ENCODE measurements at places on chromosomes 3 and 15.
A peak's percentile ranks its signal among the peaks of the same experiment; 100 is the strongest.

GRCh38 chr3:56042326-56042951, 425.8 kb downstream of the ERC2 start:
- DNase-seq = no peak

GRCh38 chr15:90221246-90221900, 12.4 kb downstream of the CIB1 start:
- peak; percentile 58 for DNase-seq

DNA sequence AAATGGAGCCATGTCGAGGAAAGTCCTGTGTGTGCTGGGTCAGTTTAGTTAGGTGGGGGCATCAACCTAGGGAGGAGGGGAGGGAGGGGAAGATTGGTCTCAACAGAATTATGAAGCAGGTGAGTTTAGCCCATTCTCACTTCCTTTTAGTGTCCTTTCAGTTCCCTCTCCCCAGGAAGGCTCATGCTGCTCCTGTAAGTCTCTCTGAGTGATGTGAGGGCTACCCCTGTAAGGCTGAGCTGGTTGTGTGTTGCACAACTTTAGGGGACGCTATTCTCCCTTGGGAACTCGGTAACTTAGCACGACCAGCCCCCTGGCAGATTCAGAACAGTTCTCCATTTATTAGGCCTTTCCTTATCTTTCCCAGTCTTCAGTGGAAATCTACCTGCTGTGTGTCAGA, 21.2 kb downstream of the IL5RA start:
- peak; percentile 36 for DNase-seq

GRCh38 chr3:155745795-155746550, 1.1 kb upstream of the PLCH1 start:
- DNase-seq = no peak

DNA sequence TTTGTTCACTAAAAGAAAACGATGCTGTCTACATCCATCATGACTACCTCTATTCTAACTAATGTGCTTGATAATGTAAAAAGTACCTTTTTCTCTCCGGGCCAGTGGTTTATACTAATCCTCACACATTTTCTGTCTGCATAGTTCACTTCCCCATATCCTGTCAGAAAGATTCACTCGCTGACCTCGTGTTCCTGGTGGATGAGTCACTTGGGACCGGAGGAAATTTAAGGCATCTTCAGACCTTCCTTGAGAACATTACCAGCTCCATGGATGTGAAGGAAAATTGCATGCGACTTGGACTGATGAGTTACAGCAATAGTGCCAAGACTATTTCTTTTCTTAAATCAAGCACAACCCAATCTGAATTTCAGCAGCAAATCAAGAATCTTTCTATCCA, 33.8 kb downstream of the COL6A5 start:
- no peak for DNase-seq

GRCh38 chr15:40274350-40275274, 8.3 kb downstream of the ANKRD63 start:
- peak; percentile 80 for DNase-seq

- DNase-seq = no peak
These were observed 42.4 kb upstream of the DAZL start for GRCh38 chr3:16647668-16648067.

DNA sequence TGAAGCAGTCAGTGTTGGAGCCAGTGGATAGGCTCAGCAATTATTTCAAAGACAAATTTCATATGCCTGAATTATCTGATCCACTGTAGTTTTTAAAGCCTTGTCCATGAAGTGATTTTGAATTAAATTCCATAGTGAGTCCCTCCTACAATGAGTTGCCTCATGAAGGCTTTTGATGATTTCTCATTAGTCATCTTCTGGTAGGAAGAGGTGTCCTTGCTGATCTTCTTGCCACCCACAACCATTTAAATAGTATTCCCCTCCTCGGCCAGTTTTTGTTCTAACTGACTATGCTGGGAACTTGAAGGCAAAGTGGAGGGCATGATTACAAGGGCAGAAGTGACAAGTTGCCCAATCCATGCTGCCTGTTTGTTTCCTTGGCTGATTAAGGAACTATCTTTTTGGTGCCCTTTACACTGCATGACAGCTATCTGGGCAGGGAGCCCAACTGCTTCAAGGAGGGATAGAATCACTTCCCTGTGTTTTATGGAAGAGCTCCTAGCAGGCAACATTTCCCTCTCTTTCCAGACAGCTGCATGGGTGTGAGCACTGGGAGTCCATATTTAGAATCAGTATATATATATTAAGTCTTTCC, 617.5 kb downstream of the ZPLD1 start:
- DNase-seq = no peak

GRCh38 chr15:71548401-71548807, 261.9 kb upstream of the NR2E3 start:
- DNase-seq = no peak

- no peak for DNase-seq
These were observed 4.5 kb downstream of the SOX14 start for GRCh38 chr3:137768361-137769321.

GRCh38 chr3:171181907-171182690, 155.6 kb upstream of the SLC2A2 start:
- no peak for DNase-seq

- no peak for DNase-seq
These were observed 5.7 kb downstream of the CISH start for GRCh38 chr3:50605901-50606326.

- no peak for DNase-seq
These were observed 42.5 kb downstream of the CAPN3 start for GRCh38 chr15:42401544-42402454.

DNA sequence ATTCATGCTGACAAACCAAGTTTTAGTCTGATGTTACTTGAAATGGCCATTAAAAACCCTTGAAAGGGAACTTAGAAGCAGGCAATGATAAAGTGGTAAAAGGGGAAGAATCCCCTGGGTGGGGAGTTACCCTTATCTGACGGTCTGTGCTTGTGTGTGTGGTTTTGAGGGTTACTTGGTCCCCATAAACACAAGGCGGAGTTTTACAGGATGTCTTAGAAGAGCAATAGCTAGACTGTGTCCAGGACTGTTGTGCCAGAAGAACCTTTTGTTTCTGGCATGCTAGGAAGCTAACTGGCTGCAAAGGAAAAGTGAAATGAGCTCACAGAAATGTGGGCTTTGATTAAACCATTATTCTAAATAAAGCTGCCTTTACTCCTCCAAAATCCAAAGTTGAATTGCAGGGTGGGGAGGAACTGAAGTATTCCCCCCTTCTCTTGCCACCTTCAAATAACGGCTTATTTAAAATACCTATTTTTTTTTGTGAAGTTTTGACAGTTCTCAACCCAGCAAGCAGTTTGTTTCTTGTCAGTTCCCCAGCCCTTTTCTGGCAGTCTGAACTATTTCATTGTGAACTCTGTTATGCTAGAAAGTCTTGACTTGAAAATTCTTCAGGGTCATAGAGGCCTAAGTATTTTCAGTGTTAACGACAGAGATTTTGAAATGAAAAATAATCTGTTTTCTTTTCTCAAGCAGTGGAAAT, 443.5 kb downstream of the OTOL1 start:
- no peak for DNase-seq

All from GM12892 (cell line).